NCI-H82 (cell line): ENCODE measurements at places on chromosomes 5 and 9.
A peak's percentile ranks its signal among the peaks of the same experiment; 100 is the strongest.

GRCh38 chr9:106587042-106587441 is 275.9 kb upstream of the ZNF462 start:
- no peak for DNase-seq

- no peak for DNase-seq
Measured at GRCh38 chr5:13740471-13740870, 204.0 kb downstream of the DNAH5 start.

GRCh38 chr5:80978772-80979317 is 18.7 kb downstream of the RASGRF2 start:
- no peak for DNase-seq

DNA sequence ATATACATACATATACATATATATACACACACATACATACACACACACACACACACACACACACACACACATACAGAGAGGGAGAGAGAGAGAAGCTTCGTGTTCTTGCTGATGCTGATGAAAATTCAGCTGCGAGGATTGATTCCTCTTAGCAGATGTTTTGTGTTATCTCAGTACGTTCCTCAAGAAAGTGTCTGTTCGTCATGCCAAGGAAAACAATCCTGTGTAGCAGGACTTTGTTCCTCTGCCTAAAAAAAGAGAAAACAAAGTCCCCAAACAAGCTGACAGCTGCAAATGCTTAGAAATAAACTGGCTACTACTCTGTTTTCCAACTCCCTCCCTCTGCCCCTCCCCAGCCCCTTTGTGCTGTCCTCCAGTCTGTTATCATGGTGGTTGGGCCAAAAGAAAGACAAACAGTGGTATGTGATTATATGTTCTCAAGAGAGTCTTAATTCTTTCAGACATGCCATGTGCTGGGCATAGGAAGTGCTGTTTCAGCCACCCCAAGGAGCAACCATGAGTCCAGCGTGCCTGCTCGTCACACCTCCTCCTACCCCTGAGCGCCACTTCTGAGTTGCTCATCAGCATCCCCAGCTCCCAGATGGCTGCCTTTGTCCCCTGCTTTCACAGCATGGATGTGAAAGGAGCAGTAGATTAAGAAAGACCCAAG is 71.5 kb upstream of the EQTN start:
- no peak for DNase-seq

DNA sequence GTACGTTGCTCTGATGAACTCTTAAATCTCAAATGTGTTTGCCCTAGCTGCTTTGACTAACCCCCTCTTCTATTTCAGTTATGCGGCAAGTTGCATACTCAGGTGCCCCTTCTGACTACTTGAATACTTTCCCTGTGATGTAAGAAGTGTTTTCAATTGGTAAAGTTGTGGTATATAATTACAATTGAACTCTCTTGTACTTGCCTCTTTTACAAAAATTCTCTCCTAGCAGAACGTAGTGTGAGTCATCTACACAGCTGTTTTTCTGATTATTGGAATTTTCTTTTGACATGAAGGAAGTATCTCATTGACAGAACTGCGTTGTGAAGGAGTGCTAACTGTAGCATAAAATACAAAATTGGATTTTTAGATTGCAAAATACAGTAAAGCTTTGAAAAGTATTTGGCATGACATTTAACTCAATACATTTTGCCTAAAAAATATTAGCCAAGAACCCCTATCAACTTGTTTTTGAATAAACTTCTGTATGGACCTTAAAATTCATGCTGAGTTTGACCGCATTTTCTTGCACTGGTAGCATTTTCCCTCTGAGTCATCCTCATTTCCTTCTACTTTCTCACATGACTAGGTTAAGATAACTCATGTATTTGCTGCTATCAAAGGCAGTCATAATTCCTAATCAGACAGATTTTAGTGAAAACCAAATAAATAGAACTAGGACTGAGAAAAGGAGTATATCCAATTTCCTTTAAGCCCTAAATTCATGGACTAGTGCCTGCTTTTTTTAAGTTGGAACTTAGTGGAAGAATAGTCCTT is 6.3 kb downstream of the CRHBP start:
- DNase-seq = no peak

DNA sequence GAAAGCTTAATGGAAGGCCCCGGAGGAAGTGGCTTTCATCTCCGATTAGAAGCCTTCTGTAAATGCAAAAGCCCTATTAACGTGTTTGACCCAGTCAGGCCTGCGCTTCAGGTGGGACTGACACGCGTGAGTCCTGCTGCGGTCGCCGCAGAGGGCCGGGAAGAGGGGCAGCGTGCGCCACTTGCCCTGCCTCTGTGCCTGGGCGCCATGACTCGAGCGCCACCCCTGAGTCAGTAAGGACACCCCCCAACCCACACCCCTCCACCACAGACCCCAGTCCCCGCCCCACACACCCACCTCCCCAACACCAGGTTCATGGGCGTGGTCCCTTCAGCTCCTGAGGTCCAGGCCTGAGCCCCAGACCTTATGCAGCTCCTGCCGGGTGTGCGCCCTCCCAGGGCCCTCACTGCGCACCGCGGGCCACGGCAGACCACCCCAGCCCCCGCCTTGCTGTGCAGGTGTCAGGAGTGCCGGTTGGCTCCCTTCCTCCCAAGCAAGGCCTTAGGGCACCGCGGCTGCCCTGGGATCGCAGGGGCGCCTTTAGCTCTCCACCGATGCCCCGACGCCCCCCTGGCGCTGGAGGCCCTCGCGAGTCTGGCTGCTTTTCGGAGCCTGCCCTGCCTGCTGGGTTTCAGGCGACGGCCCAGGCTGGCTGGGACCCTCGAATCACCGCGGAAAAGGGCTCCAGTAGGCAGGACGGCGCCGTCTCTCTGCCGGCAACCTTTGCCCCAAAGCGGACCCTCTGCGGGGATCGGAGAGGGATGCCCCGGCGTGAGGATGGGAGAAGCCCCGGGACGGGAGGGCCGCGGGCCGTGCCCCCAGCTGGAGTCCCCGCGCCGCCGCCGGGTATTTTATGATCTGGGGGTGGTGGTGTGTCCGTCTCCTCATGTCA is 625 bp upstream of the OLFM1 start:
- DNase-seq = no peak

- DNase-seq = peak; percentile 90
Measured at GRCh38 chr9:85151162-85151561, 481.6 kb downstream of the NTRK2 start.
